Muscle of back (tissue), 13 donors: ENCODE measurements at places on chromosomes 16 and 17.

GRCh38 chr17:30503558-30503957 lies 26.4 kb downstream of the GOSR1 start:
- DNase-seq, result no peak

- no peak for DNase-seq
Observed at GRCh38 chr16:15526097-15526496, 91.7 kb downstream of the BMERB1 start.

- no peak for DNase-seq
Observed at GRCh38 chr17:64938925-64939474, 19.7 kb upstream of the LRRC37A3 start.

- no peak for DNase-seq
Observed at GRCh38 chr16:86347090-86347489, 163.2 kb upstream of the FOXF1 start.

- no peak for DNase-seq
Observed at GRCh38 chr17:77618173-77618572, 340.3 kb upstream of the TNRC6C start.

DNA sequence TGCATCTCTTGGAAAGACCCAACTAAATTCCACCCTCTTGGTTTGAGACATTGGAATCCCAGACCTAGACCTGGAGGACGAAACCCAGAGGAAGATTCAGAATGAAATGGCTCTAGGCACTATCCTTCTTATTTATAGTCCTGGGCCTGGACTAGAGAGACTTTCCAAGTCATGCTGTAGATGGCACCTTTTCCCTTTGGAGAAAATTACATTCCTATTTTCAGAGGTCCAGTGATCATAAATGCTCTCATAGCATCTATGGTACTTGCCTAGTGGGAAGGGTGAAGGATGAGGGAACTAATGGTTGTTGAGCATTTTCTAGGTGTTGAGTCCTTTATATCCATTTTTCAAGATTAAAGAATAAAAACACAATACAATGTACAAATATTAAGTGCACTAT lies 37.1 kb downstream of the SPACA3 start:
- no peak for DNase-seq

GRCh38 chr17:5499476-5500231 lies 13.3 kb downstream of the MIS12 start:
- peak; percentile 66 for DNase-seq

GRCh38 chr16:2663553-2664546 lies 18.5 kb upstream of the KCTD5 start:
- DNase-seq, result no peak

DNA sequence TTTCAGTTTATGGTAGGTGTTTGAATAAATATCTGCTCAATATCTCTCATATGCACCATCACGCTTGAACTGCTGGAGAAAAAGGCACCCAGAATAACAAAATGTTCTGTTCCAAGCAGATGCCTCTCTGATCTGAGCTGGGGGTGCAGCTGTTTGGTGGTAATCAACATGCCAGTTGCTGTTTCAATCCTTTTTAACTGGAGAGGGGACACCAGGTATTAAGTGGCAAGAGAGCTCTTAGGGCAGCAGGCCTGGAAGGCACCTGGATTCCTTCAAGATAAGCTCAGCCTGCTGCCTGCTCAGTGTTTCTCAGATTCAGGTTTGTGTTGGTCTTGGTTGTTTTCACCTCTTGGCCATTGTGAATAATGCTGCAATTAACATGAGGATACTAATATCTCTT lies 27.2 kb upstream of the VAT1L start:
- DNase-seq, result no peak

- peak; percentile 98 for DNase-seq
Observed at GRCh38 chr17:75666959-75667790, at the start of the genes RECQL5 and SAP30BP. Gene RECQL5, minus strand, starts transcription at chr17:75667154. Its CDS starts 597 bp downstream, at chr17:75666557. Gene SAP30BP, plus strand, starts transcription at chr17:75667338. Its CDS starts 35 bp downstream, at chr17:75667373.

DNA sequence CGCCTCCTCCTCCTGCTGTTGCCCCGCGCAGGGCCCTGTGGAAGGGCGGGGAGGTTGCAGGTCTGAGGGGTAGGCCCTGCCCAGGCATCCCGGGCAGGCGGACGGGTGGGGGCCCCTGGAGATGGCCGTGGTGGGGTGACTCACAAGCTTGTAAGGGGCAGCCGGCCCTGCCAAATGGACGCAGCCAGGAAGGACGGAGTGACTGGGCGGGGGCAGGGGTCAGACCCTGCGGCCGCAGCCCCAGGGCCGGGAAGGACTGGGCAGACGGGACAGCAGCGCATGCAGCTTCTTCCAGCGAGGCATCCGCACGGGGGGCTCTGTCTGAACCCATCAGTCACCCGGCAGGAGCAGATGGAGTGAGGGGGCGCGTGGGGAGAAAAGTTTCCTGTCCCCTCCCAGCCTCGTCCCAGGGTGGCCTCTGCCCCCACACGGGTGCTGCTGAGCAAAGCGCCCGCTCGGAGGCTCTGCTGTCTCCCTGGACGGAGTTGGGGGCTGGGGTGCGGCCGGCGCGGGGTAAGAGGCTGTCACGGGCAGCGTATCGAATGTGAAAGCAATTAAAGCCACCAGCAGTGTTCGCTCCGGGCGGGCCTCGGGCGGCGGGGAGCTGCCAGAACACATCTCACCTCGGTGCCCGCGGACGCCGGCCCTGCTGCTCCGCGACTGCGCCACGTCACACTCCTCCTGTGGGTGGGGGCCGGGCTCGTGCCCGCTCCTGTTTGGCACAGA lies 5.4 kb upstream of the PRR35 start:
- DNase-seq, result no peak

GRCh38 chr17:62098623-62099231 lies 33.6 kb upstream of the MED13 start:
- DNase-seq, result no peak

DNA sequence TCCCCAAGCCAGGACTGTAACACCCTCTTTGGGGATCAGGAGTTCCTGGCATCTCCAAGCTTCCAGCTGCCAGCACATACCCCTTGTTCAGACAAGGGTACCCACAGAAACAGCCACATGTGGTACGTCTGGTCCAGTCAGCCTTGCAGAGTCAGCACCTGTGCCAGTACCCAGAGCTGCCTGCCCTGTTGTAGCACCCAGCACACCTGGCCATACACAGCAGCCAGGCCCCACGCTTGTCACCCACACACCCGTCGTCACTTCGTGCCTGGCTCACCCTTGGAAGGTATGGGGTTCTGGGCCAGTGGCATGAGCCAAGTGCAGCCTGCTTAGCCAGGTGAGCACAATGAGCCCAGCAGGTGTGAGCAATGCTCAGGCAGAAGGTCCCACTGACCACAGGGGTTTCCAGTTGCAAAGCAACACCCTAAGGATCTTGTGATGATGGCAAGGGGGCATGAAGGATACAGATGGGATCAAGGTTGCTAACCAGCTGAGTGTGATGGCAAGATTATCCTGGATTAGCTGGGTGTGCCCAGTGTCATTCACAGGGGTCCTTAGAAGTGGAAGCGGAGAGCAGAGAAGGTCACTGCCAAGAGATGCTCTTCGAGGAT lies 202.3 kb downstream of the CPPED1 start:
- no peak for DNase-seq

DNA sequence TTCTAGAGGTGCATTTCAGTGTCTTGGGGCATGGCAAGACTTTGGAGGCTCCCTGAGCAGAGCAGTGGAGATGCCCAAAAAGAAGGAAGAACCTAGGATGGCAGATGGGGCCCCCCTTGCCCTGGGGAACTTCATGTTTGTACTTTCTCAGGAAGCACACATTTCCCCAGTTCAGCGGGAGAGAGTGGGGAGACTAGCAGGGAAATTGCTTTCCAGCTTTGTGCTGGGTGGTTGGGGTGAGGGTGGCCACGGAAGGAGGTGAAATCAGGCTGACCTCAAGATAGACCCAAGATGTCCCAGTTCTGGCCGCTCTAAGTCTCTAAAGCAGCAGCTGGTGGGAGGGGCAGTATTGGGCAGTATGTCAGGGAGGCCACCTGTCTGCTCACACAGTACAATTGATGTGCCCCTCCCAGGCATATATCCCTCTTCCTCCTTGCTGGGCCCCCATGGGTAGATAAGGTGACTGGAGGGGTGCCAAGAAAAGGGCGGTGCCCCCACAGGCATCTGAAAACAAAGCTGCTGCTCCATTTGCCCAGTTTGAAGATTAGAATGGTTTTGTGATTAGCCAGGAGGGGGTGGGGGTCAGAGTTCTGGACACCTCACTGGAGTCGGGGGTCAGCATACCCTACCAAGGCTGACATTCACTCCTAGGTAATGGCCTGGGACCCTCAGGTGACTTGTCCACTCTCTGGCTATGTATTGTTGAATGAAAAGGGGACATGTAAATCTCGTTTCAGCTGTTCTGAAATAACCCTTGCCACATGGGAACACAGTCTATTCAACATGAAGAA lies 17.1 kb upstream of the NAGLU start:
- peak; percentile 52 for DNase-seq

DNA sequence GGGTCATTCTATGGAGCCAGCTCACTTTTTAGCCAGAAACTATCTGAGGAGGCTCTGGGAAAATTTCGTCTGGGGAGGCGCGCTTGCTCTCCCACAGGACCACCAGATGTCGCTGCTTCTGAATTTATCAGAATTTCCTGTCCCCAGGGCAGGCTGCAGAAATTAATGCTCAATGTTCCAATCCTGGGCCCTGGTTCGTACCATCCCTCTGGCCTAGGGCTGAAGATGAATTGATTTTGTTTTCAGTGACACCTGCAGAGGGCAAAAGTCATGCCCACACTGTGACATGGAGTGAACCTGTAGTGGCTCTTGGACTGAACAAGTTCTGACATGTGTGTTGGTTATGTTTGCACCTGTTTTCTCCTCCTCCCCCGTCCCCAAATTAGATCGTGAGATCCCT lies 482.6 kb downstream of the NPIPA7 start:
- DNase-seq, result peak; percentile 55

GRCh38 chr16:21957714-21958346 lies 4.7 kb downstream of the UQCRC2 start:
- DNase-seq, result no peak

- DNase-seq, result peak; percentile 56
Observed at GRCh38 chr16:89192956-89193575, 7.3 kb downstream of the SLC22A31 start.

- DNase-seq, result peak; percentile 42
Observed at GRCh38 chr16:56013962-56014552, 138.9 kb upstream of the CES5A start.

DNA sequence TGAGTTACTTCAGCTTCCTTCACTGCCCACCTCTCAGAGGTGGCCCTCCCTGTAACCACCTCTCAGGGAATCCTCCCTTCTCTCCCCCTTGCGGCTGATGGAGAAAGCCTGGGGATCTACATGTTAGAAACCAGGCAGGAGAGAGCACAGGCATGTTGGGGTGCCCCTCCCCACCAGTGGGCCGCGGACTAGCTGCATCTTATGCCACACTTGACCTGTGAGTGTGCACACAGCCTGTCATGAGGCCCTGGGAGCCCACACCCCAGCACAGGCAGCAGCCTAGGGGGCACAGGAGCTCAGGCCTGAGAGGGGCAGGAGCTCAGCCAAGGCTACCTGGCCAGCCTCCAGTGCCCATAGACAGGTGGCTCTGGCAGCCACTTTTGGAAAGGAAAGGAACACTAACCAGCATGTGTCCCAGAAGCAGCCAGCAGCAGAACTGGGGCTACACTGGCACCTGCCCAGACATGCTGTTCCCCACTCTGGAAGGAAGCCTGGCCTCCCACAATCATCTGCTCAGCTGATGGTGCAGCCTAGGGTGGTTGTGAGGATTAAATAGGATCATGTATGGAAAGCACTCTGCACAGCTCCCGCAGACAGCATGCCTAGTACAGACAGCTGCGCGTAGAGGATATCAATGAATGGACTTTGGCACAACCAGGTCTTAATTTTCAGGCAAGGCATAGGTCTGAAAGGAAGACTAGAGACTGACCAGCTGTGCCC lies 60.5 kb downstream of the TMEM132E start:
- DNase-seq, result peak; percentile 34

- DNase-seq, result peak; percentile 93
Observed at GRCh38 chr16:4944333-4945281, 7.7 kb upstream of the PPL start.

DNA sequence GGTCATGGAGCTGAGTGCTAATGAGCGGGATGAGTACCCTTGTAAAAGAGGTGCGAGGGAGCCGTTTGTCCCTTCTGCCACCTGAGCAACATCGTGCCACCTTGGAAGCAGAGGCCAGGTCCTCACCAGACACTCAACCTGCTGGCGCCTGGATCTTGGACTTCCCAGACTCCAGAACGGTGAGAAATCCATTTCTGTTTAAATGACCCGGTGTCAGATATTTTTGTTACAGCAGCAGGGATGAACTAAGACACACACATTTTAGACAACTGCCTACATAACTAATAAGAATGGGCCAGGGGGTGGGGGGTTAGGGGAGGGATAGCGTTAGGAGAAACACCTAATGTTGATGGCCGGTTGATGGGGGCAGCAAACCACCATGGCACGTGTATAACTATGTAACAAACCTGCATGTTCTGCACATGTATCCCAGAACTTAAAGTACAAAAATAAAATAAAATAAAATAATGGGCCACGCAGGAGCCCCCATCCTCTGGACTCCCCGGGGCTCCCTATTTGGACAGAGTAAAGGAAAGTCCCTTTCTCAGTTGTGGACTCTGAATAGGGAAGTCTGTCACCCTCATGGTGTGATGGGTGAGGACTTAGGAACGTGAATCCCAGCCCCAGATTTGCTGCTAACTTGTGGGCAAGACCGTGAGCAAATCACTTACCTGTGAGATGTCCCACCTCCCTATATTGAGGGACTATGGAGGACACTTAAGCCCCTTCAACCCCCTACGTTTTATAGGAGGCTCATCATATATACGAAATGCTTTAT lies 60.6 kb upstream of the DNAH17 start:
- DNase-seq, result no peak

DNA sequence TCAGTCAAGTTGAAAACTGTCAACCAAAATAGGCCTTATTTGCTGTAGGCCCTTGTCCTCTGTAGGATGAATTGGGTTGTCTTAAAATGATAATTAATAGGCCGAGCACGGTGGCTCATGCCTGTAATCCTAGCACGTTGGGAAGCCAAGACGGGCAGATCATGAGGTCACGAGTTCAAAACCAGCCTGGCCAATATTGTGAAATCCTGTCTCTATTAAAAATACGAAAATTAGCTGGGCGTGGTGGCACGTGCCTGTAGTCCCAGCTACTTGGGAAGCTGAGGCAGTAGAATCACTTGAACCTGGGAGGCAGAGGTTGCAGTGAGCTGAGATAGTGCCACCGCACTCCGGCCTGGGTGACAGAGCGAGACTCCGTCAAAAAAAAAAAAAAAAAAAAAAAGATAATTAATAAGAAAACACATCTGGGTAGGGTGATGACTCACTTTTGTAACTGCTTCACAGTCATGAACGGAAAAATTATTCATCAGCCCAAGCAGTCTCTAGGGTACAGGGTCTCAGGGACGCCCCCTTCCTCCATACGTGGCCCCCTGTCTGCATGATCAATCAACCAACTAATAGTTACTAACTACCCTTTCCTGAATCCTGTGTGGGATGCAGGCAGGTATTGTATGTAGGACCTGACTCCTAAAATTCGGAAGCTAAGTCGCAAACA lies 137.0 kb upstream of the RCVRN start:
- DNase-seq, result no peak

GRCh38 chr16:2155977-2156848 lies 631 bp downstream of the TRAF7 start:
- no peak for DNase-seq

DNA sequence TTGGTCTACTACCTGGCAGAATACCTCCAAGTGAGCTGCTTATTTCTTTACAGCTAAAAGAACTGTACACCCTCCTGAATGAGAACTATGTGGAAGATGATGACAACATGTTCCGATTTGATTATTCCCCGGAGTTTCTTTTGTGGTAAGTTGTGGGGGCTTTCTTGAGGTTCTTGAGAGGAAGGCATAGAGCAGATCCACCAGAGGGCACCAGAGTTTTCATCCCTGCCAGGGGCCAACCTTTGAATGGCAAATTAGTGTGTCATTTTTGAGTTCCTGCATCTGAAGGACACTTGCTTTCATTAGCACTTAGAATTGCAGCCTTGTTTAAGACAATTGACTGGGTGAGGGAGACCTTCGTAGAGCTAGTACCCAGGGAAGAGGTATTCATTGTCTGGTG lies 35.0 kb downstream of the NMT1 start:
- DNase-seq, result no peak

GRCh38 chr16:11047057-11047456 lies 102.7 kb downstream of the CLEC16A start:
- DNase-seq, result peak; percentile 81
